HFF-Myc (cell line): ENCODE measurements at places on chromosomes 12 and 14.

DNA sequence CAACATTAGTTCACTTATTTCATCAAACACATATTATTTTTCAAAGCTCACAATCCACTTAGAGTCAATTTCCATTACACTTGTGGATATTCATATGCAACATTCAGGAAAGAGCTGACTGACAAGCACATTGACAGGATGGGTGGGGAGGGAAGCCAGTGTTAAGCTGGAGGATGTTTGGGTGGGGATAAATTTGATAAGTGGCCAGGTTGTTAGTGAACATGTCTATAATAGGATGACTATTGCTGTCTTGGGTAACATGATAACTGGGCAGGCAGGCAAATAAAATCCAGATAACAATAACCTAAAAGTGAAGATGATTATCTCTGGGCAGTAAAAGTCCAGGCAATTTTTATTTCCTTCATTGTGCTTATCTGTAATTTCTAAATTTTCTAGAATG, 73.8 kb upstream of the OSBPL8 start:
- DNase-seq, result no peak

- DNase-seq, result no peak
These were observed 183.3 kb downstream of the RBM19 start for GRCh38 chr12:113782873-113783272.

- no peak for DNase-seq
These were observed 163.8 kb upstream of the CCDC198 start for GRCh38 chr14:57657487-57657886.

DNA sequence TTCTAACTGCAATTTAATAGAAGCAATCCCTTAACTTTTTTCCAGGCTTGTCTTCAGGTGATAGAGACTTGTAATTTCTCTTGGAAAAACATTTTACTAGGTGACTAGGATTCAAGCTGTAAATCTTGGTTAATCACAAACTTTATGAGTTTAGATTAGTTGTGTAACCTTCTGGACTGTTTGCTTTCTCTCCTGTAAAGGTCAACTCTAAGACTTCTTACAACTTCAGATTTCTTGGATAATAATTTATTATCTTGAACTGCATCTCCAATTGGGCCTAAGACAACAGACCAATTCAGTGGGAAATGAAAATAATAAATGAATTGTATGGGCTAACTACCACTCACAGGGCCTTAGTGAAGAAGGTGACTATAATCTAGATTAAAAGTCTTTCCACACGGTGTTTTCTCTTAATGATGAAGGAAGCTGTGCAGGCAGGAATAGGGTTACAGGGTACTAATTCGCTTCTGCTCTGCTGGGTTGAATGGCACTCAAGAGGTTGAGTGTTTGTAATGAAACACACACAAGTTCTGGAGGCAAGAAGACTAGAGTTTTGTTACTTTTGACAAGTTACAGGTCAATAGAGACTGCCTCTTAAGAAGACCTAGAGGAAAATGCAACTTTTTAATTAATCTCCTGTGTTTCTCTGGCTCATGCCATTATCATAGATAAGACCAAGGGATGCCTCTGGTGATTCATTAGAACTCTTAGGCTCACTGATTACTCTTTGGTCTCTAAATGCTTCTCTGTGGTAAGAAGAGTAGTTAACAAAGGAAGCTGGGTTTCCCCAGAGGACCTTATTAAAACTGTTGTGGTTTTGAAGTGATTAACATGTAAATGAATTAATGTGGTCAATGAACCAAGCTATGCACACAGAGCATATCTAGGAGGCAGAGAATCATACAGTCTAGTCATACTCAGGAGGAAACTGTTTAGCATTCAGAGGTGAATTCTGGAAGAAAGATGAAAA, 30.0 kb upstream of the OR4E1 start:
- DNase-seq, result no peak

GRCh38 chr14:53807542-53807941, 149.1 kb downstream of the BMP4 start:
- DNase-seq, result no peak

GRCh38 chr14:76376878-76377734, 1.2 kb downstream of the ESRRB start:
- DNase-seq, result no peak

DNA sequence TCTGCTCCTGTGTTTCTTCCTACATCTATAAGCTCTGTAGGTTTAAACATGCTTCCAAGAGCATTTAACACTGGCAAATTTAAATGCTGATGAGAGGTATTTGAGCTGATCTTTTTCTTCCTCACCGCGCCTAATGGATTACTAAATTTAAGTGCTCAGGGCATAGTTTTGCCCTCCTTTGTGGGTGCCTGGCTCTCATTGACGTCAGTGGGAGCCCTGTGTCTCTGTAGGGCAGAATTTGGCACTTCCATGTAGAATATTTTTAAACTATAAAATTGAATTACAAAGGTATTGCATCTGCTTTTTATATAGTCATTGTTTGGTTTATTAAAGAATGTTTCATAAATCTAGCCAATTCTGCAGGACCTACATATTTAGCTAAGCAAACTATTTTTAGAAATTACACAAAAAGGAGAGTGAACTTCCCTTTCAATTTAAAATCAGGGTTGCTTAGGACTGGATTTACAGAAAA, 444.8 kb downstream of the AEBP2 start:
- no peak for DNase-seq

GRCh38 chr12:55829967-55830600, 697 bp upstream of the DNAJC14 start:
- no peak for DNase-seq

- DNase-seq, result no peak
These were observed 69.7 kb downstream of the CMAS start for GRCh38 chr12:22115711-22116110.

- no peak for DNase-seq
These were observed 17.2 kb upstream of the FBLN5 start for GRCh38 chr14:91964724-91965123.

GRCh38 chr14:75562089-75562488, 16.3 kb upstream of the FLVCR2 start:
- DNase-seq, result no peak

GRCh38 chr12:58819345-58819744, 101.0 kb downstream of the LRIG3 start:
- no peak for DNase-seq

- no peak for DNase-seq
These were observed 68.2 kb downstream of the PAH start for GRCh38 chr12:102848832-102849231.

DNA sequence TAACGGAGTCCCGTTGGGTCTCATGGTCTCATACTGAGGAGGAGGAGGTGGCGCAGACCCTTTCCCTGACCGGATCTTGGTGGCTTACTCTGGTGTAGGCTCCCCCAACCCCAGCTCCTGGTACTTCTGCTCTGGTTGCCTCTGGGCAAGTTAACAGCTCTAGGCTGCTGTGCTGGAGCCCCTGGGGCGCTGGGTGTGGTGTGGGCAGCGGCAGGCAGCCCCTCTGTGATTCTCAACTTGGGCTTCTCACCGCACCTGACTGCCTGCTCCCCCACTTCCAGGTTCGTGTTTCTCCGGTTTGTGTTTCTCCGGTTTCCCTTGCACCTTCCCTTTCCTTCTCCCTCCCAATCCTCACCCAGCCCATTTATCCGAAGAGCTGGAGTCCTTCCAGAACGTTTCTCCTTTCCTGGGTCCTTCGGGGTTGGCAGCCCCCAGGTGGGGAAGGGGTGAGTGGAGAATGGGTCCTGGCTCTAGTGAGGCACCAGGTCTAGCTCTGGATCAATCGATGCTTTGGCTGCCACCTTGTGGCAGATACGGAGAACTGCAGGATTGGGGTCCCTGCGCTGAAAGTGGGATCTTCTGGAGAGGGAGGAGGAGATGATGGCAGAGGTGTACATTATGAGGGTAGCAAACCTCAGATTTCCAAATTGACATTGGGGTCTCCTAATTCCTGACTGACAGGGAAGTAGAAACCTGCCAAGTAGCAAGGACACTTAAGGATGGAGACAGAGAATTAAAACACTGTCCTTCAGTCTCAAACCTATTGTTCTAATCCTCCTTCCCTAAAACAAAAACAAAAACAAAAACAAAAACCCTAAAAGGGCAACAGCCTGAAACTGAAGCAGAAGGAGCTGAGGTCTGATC, 8.3 kb downstream of the CISTR start:
- no peak for DNase-seq

GRCh38 chr12:25884024-25884919, 74.2 kb upstream of the RASSF8 start:
- DNase-seq, result no peak

- no peak for DNase-seq
These were observed 5.0 kb upstream of the OR10P1 start for GRCh38 chr12:55631733-55632132.

DNA sequence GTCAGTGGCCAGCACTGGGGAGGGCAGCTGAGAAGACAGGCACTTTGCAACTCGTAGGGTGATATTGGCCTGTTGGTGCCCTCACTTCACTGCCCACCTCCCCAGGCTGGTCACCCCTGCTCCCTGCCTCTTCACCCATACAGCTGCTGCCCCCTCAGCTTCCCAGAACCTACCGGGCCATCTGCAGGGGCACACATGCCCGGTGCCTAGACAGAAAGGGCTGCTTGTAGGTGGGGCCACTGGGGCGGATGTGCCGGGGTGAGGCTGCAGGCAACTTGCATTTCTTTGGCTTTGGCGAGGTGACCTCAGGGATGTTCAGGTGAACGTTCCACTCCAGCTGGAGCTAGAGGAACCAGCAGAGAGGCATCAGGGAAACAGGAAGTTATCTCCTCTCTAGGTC, 17.2 kb downstream of the FAM186B start:
- no peak for DNase-seq

DNA sequence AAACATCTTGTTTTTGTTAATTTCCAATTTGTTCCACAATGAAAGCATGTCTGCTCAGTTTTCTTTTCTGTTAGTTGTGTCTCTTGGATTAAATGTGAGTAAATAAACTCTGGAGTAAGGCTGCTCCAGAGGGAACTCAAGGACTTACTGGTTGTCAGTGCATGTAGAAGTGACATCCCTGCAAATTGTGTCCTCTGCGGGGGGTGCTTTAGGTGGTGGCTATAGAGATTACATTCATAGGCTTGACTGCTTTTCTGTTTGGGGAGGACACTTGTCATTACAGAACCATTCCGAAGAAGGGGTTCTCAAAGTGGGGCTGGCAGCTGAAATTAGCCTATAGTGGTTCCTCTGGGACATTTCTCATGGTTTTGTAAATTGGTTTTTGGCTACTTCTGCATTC, 8.8 kb downstream of the TMTC2 start:
- no peak for DNase-seq

- DNase-seq, result no peak
These were observed 72.4 kb downstream of the MAP1LC3B2 start for GRCh38 chr12:116631619-116632018.

GRCh38 chr12:132524405-132524804, 34.5 kb downstream of the FBRSL1 start:
- DNase-seq, result no peak

- no peak for DNase-seq
These were observed 153.3 kb downstream of the NTF3 start for GRCh38 chr12:5585178-5585577.

- DNase-seq, result no peak
These were observed 137.3 kb downstream of the MSRB3 start for GRCh38 chr12:65415826-65416225.

DNA sequence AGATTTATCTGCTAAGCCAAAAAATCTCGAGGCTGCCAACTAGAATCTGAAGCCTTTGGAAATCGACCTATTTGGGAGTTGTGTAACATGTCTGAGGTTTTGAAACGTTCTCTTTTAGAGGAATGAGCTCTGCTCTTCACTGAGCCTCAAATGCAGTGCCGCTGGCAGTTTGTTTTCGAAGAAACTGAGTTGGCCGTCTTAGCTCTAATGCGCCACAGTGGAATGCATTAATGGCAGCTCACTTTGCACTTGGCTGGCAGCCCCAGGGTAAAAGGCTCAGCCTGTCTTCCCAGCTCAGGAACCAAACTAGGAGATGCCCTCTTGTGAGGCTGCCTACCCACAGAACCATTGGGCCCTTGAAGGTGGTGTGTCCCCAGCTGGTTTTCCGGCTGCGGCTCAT, 53.8 kb downstream of the SFSWAP start:
- DNase-seq, result no peak

DNA sequence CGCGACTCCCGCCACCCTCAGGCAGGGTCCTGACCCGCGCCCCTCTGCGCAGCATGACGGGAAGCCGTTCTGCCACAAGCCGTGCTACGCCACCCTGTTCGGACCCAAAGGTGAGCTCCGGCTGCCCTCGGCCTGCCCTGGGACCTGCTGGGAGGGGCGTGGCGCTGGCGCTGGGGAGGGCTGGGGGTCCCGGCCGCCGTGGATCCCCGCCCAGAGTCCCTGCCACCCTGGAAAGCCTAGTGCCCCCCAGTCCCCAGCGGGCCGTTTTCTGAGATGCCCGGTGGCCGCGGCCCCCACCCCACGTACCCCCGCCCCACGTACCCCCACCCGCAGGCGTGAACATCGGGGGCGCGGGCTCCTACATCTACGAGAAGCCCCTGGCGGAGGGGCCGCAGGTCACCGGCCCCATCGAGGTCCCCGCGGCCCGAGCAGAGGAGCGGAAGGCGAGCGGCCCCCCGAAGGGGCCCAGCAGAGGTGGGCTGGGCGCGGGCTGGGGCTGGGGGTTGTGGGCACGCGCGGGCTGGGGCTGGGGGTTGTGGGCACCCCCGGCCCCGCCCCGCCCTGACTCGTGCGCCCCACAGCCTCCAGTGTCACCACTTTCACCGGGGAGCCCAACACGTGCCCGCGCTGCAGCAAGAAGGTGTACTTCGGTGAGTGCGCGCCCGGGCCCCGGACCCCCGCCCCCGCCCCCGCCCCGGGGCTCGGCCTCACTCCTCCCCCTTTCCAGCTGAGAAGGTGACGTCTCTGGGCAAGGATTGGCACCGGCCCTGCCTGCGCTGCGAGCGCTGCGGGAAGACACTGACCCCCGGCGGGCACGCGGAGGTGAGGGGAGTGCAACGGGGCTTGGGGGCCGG, 4.0 kb downstream of the CRIP2 start:
- DNase-seq, result no peak

DNA sequence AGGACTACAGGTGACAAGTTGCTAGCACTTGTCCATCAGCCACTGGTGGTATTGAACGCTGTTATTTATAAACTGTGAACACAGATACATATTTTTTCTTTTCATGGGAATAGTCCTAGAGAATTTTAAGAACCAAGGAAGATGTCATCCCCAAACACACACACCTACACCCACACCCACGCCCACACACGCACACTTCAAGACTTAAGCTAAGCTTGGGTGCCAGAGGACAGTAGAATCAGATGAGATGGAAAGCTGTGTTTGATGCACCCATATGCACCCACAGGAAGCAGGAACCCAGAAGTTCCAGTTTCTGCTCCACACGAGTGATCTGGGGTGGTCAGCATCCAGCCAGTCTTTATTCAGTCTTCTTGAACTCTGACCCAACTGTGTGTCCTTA, 348.3 kb downstream of the KCNH5 start:
- no peak for DNase-seq

DNA sequence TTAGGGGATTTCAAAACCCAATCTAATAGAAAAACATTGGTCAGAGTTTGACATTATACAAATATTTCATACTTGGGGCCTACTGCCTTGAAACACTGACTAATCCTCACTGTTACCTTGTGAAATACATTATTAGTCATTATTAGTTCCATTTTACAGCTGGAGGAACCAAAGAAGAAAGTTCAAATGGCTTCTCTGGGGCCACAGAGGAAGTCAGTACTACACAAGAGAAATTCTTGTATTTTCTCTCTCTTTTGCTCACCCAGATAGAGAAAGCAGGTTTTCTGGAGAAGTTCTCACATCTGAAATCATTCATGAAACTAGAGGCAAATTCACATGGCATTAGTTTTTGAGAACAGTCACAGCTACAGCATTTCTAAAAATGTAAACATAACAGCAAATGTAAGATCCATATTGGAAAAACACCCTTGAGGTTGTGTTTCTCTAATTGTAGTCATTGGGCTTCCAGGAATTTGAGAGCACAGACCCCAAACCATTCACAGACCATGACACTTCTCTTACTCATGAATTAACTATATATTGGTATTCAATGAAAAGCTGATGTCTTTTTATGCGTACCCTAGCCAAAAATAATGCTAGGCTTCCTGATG, 83.0 kb downstream of the LLPH start:
- DNase-seq, result no peak
